ENCODE measurements at places on chromosomes 11 and 22.

GRCh38 chr11:110187731-110188130 lies 94.5 kb downstream of the ZC3H12C start:
- DNase-seq: no peak

GRCh38 chr11:86569109-86569508 lies 103.3 kb downstream of the ME3 start:
- no peak for DNase-seq

- no peak for DNase-seq
Measured at GRCh38 chr11:62423012-62423411, 4.2 kb downstream of the SCGB1A1 start.

GRCh38 chr11:303363-303762 lies 4.0 kb upstream of the IFITM5 start:
- DNase-seq: no peak

GRCh38 chr11:47923667-47924066 lies 56.7 kb upstream of the PTPRJ start:
- no peak for DNase-seq

DNA sequence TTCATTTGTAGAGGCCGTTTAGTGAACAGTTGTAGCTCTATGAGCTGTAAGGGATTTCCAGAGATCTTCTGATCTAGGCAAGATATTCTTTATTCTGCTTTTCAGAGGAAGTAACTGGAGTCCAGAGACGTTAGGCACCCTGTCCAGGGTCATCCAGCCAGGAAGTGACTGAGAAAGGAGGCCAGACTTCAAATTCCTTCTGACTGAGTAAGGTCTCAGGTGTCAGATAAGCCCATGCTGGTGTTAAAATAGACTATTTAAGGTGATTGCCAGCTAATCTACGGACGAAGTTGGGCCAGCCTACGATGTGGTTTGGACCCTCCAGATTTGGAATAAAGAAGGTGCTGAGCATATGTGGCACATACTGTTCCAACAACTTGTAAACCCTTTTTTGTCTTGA lies 54.6 kb downstream of the GRIK4 start:
- DNase-seq: no peak

GRCh38 chr11:13189561-13190426 lies 87.8 kb upstream of the BMAL1 start:
- no peak for DNase-seq

- no peak for DNase-seq
Measured at GRCh38 chr11:62666259-62666926, 1.3 kb downstream of the CSKMT start.

- no peak for DNase-seq
Measured at GRCh38 chr11:8286886-8287285, 23.2 kb upstream of the LMO1 start.

DNA sequence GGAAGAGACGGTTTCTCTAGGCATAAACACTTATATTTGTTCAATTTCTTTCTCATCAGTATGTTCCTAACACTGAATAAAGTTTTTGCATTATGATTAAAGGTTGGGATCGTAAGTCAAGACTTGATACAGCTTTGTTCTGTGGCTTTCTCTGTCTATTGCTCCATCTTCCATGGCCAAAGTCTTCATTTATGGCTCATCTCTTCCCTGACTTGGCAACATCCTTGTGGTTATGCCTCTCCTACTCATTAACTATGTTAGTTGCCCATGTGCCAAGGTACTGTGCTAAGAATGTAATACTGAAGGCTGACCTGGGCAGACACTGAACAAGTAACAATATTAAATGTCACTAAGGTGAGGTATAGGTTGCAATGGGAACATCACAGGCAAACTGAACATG lies 1.6 kb upstream of the ACCSL start:
- no peak for DNase-seq

DNA sequence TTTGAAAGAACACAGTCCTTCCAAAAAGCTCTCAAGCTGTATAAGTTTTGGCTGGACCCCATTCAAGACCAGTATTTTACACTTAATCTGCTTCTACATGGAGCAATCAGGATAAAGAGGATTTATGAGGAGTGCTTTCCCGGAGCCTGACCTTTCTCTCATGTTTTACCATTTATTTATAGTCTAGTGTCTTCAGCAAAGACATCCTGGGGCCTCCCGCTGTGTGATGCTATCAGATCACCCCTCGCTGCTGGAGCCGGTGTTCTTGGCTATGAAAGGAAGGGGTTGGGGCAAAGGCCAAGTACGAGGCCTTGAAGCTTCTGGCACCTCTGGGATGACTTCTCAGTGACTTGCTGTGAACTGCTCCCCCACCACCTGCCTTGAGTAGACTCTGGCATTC lies 189.6 kb downstream of the ADAMTS15 start:
- DNase-seq: no peak

DNA sequence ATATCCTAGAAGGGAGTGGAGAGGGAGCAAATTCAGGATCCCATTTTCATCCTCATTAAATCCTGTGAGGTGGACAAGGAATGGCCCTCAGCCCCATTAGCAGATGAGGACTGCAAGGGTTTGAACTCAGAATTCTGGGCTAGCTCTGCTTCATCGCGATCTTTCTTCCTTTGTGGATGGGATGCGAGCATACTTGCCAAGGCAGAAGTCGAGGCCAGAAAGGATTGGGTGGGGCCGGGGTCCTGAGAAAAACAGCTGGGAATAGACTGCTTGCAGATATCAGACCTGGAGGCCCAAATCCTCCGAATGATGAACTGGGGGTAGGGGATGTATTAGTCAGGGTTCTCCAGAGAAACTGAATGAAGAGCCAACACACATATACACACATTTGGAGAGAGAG lies 179.0 kb downstream of the CHST1 start:
- no peak for DNase-seq

DNA sequence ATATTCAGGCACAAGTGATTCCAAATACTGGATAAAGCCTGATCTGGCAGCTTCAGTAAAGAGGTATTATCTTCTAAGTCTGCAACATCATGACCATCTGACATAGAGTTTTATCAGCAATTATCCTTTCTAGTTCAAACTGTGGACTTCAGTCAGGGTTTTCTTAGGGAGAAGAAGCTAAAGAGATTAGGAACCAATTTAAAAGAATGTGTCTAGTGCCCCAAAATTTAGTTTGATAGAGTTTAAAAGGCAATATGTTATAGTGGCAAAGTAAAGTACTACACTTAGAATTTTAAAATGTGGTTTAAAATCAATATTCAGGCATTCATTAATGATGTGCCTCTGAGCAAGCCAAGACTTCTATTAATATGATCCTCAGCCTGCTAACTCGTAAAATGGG lies 5.4 kb downstream of the PAK1 start:
- no peak for DNase-seq

- no peak for DNase-seq
Measured at GRCh38 chr11:8873741-8874405, 37.1 kb upstream of the AKIP1 start.

DNA sequence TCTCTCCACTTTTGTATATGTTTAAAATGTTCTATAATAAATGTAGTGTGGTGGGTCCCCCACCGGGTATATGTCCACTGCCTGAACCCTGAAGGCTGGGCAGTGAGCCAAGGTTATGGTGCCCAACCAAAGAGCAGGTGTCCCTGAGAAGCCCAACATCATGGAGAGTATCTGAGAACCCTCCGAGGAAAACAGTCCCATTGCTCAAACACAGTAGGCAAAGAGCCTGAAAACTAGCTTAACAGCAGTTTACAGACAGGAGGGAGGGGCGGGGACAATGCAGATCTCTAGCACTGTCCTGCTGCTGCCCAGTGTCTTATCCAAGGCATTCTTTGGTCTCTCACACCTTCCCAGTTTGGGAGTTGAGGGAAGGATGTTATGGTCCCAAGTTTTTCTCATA lies 91.0 kb downstream of the TMPRSS5 start:
- DNase-seq: no peak

GRCh38 chr11:11409224-11409623 lies 56.2 kb upstream of the CSNK2A3 start:
- no peak for DNase-seq

- no peak for DNase-seq
Measured at GRCh38 chr11:20917306-20917705, 247.9 kb downstream of the NELL1 start.

GRCh38 chr11:97123237-97123636 lies 733.4 kb downstream of the JRKL start:
- no peak for DNase-seq

- DNase-seq: no peak
Measured at GRCh38 chr22:35399114-35399677, 744 bp upstream of the MCM5 start.

DNA sequence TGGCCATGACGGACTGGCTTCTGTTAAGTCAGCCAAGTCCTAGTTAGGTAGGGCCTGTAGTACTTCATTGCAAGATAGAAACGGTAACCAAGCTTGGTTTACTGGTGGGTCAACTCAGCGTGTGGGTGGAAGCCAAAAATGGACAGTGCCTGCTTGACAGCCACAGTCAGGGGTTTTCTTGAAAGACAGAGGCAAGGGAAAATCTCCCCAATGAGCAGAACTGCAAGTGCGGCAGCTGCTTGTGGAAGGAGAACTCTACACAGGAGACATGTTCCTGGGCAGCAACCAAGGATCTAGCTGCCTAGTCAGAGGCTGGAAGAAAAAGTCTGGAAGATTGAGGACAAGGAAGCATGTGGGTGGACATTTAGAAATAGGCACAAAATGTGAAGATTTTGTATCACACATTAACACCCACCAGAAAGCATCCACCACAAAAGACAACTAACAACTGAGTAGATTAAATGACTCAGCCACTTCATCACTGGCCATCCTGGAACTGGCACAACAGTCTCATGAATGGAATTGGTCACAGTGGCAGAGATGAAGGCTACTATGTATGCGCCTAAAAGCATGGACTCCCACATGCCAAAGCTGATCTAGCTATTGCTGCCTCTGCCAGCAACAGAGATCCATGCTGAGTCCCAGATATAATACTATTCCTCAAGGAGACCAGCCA lies 40.9 kb upstream of the SCUBE2 start:
- DNase-seq: no peak

- no peak for DNase-seq
Measured at GRCh38 chr22:47337161-47337621, 574.7 kb downstream of the TBC1D22A start.

DNA sequence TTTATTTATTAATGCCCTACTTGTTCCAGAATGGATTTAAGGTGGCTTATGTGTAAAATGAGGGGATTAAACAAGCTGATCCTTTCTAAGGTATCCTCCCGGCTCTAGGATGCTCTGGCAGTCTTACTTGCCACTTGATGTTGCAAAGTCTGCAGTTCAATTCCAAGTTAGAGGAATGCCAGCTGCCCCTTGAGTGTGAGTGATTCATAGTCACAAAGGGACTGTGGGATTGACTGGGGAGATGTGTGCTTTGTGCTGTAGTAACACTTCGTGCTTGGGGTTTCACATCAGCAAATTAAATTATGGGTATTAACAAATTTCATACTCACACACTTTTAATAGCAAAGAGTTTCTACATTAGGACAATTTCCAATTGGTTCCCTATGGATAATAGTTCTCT lies 550.8 kb upstream of the CADM1 start:
- DNase-seq: no peak

DNA sequence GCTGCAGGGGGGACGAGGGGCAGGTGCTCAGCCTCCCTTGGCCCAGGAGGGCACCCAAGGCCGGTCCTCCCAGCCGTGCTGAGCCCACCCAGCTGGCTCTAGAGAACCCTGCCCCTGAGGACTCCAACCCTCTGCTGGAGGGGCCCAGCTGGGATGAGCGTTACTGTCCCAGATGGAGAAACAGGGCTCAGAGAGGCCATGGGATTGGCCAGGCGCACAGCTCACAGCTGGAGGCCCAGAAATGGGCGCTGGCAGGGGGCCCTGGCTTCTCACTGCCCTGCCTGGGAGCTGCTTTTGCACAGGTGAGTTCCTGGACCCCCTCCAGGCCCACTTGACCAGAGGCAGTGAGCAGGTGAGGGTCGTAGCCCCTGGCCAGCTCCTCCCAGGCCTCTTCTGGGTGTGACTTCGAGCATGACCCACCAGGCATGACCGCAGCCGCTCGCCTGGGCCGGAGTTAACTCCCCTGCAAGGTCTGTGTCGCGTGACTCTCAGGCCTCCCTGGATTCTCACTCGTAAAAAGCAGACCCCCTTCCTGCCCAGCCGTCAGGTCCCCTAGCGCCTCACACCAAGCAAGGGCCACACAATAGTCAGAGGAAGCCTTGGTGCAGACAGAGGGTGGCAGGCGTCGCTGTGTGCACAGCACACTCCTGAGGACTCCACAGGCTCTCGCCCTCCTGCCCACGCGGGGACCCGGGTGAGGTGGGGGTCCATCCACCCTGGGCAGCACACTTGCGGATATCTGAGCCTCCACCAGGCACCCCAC lies 19.7 kb upstream of the IL17REL start:
- no peak for DNase-seq

DNA sequence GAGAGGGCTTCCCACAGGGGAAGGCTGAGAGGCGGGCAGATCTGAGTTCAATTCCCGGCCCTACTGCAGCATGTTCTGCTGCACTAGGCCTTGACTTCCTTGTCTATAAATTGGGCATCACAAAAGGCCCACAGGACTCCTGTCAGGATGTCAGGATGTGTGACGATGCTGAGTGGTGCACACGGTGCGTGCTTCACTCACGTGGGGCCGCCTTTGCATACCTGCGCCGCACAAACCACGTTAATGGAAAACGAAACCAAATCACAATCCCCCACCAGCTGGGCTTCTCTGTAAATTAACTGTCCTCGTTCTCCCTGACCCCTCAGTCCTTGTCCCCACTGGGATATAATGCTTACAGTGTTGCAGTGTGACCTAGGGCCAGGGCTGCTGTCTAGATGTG lies 32.3 kb upstream of the TSPAN18 start:
- no peak for DNase-seq

DNA sequence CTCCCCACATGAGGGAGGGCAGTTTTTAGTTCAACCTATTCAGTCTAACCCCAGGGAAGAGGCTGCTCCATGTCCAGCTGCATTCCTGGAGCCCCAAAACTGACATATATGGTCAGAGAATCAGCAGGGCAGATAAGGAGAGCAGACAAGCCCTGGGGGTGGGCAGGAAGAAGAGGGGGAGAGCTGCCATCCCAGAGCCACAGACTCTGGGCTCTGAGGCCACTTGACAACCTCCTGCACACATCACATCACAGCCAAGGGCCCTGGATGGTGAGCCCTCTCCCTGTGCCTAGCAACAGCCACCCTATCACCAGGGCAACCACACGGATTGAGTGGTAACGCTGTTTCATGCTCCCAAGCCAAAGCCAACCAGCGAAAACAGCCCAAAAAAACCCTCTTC lies 3.1 kb downstream of the ARHGAP1 start:
- no peak for DNase-seq

DNA sequence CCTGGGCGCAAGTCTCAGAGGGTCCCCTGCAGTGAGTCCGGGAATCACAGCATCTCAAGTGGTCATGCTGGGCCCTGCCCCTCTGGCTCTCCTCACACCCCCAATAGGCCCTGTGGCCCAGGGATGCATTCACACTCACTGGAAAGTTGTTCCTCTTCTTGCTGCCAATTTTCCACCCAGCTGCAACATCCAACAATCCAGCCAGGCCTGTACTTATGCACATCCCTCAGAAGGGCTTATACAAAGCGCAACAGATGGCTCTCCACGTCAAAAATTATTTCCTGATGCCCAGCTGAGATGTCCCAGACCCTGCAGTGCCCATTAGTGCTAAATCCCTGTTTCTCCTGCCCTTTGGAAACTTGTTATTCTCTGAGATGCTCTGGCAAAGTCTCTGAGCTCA lies 407.8 kb upstream of the NARS2 start:
- DNase-seq: no peak

- no peak for DNase-seq
Measured at GRCh38 chr22:30232716-30233218, 13.8 kb downstream of the LIF start.

GRCh38 chr11:66015454-66015881 lies 3.7 kb downstream of the CST6 start:
- DNase-seq: no peak

GRCh38 chr11:98800696-98801095 lies 220.1 kb upstream of the CNTN5 start:
- DNase-seq: no peak

All from activated CD4-positive, alpha-beta T cell treated with anti-CD3 and anti-CD28 coated beads for 24 hours (primary cell).